Daoy (cell line): ENCODE measurements at places on chromosomes 2 and 18. TPM values are rescaled to one million over a fixed set of nuclear protein-coding genes. Genes with fewer than 3 reads are reported as not detected.

DNA sequence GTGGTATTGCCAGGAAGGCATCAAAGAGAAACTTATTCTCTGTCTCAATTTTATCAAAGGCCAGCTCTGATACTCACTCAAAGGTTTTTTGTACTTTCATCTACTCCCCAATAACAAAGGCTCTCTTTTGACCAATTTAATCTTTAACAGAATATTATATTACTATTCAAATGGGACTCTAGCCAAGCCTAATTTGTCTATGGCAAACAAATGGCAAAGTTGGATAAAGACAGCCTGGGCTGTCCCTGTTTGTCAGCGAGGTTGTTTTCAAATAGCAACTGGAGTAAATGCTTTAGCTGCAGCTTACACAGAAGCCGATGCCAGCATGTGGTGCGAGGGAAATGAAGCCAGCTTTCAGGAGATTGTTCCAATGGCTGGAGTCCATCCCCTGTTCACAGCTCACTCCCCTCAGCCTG is 80.1 kb upstream of the CTNNA2 start:
- DNase-seq: no peak

DNA sequence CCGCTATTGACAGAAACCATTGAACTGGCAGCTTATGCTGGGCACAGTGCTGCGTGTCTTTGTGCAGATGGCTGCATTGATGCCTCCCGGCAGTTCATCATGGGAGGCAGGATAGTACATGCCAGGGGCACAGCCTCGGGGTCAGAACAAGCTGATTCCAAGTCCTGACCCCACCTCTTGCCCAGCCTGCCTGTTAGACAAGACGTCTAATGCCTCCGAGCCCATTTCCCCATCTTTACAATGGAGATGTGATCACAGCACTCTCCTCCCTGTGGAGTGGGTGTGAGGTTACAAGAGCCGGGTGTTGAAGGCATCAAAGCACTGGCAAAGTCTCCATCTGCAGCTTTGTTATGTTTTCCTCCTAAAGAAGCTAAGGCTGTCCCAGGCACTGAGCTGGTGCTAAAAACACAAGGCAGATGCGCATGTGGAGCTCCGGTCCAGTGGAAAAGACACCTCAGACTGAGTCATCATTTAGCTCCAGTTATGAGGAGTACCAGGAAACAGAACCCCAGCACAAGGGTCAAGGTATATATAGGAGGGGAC is 125.7 kb upstream of the EPAS1 start:
- DNase-seq: peak; percentile 83

DNA sequence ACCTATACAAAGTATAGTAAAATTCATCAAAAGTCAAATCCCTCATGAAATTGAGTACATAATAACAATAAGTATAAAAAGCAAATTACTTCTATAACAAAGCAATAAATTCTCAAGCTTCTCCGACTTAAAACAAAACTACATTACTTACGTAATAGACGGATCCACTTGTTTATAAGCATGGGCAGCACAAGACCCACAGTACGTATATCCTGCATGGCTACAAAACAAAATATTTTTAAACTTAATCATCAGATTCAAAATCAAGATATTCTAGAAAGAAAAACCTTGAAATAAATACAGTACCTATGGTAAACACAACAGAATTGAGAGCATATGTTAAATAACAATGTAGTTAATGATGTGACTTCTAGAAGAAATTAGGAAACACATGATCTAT is 78.9 kb downstream of the MEMO1 start:
- DNase-seq: no peak

DNA sequence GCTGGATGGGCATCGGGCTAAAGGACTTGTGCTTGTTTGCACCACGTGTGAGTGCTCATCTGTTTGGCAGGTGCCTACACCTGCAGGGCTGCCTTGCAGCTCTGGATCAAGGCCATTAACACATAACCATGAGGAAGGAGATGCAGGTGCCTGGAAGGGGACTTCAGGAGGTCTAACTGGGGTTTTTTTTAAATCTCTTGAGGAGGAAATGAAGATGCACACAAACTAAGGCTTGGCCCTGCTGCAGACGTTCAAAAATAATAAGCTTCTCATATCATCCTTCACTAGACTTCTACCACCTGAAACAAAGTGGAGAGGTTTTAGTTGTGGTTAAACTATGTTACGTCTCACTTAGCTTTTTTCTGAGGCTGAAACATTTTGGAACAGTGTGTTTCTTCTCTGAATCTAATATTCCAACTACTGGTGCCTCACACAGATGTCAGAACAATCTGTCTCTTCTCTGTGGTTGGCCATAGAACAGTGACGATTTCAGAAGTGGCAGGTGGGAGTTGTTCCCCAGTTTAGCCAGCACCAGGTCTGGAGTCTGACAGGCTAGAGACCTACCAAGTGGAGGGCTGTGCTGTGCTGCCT is 36.5 kb downstream of the BCL2L11 start:
- no peak for DNase-seq

GRCh38 chr2:128497461-128497860 is 178.8 kb upstream of the HS6ST1 start:
- DNase-seq: no peak

Gene AFF3
- 5.7 and 8.9 TPM in 2 replicates for total RNA-seq

Gene TCF7L1
- 0.11 and 0.27 TPM in 2 replicates for total RNA-seq
